Activated CD4-positive, alpha-beta T cell treated with anti-CD3 and anti-CD28 coated beads for 24 hours (primary cell): ENCODE measurements at places on chromosomes 6 and 20.

- DNase-seq: no peak
Observed at GRCh38 chr20:47964149-47964548, 178.9 kb upstream of the SULF2 start.

DNA sequence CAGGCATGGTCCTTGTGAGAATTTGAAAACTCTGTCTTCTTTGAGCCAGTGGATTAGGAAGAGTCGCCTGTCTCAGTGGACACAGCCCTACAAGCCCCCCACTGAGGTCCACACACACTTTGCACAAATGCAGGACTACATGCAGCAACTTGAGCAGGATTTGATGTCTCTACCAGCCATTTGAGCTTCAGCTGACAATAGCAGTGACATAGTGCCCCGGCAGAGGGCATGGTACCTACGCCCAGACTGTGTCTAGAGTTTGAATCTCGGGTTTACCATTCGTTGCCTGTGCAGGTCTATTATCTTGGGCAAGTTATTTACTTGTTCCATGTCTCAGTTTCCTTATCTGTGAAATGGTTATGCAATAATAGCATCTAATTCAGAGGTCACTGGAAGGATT lies 580.1 kb downstream of the TFAP2B start:
- DNase-seq: no peak

- no peak for DNase-seq
Observed at GRCh38 chr20:46814366-46815232, 80.0 kb upstream of the EYA2 start.

DNA sequence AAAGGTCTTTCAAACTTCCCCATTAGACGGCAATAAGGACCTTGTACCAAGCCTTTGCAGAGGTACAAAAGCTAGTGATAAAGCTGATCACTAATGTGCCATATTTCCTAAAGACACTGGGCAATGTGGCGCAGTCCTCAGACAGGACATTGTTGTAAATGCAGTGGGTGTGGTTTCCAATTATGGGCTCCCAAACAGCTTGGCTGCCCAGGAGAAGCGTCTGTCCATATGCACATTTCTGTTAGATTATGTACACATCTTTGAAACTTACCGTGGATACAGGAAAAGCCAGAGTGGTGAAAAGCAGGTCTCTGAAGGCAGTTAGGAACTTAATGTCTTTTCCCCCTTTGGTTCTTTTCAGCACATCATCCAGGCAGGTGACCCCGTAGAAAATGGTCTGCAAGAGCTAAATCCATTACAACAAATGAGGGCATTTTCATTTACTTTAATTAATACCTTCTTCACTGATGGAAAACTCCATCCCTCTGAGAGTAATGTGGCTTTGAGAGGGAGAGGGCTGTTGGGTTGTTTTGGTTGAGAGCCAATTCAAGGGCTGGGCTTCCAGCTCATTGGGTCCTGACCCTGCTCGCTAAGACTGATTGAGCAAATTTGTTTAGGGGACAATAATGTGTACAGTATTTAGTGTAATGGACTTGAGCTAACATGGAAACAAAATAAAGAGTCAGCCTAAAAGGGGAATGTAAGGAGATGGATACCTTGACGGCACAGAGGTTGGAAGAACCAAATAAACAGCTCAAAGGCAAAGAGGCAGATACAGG lies 10.4 kb downstream of the ADTRP start:
- no peak for DNase-seq

- no peak for DNase-seq
Observed at GRCh38 chr20:62282877-62283503, 19.8 kb upstream of the ADRM1 start.

- DNase-seq: no peak
Observed at GRCh38 chr6:21935561-21936028, 342.0 kb downstream of the SOX4 start.

DNA sequence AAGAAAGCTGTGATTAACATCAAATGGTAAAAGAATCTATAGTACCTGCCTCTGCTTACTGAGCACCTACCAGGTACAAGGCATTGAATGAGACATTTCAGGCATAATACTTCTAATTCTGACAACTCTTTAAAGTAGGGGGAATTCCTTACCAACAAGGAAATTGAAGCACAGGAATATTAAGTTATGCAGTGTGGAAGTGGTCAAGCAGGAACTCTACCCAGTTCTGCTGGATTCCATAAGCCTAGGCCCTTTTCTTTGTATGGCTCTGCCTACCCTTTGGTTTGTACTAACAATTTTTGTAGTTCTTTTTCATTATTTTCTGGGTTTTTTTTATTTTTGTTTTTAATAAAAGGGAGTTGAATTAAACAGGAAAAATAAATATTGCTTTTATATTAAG lies 114.5 kb downstream of the MAP3K5 start:
- no peak for DNase-seq

- DNase-seq: no peak
Observed at GRCh38 chr20:21681234-21681921, 24.1 kb upstream of the PAX1 start.
